ENCODE measurements at places on chromosomes 13 and 19.

- DNase-seq, result no peak
Observed at GRCh38 chr19:38653028-38653571, 5.7 kb downstream of the ACTN4 start.

- no peak for DNase-seq
Observed at GRCh38 chr19:38877781-38878574, at the start of gene RINL. TSS of gene RINL (minus strand) at chr19:38878275. CDS start at chr19:38876742, 1,533 bp downstream.

GRCh38 chr13:40609972-40610726 lies 56.3 kb downstream of the FOXO1 start:
- DNase-seq, result peak; percentile 56

GRCh38 chr13:49369866-49370265 lies 74.0 kb downstream of the CAB39L start:
- DNase-seq, result no peak

DNA sequence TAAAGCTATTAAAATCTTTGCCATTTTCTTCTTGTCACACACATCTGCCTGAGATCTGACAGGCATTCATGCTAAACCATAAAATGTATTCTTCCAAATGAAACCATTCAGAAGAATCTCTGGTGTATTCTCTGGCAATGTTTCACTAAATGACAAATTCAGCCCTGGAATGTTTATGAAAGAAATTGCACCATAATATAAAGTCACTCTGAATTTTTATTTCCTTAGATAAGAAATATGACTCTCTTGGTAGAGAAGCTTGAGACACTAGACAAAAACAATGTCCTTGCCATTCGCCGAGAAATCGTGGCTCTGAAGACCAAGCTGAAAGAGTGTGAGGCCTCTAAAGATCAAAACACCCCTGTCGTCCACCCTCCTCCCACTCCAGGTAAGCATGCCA lies 14.3 kb downstream of the OLFM4 start:
- DNase-seq, result no peak

GRCh38 chr19:45897261-45897812 lies 5.1 kb downstream of the MYPOP start:
- DNase-seq, result no peak

- no peak for DNase-seq
Observed at GRCh38 chr13:39897636-39898035, 242.2 kb downstream of the COG6 start.

DNA sequence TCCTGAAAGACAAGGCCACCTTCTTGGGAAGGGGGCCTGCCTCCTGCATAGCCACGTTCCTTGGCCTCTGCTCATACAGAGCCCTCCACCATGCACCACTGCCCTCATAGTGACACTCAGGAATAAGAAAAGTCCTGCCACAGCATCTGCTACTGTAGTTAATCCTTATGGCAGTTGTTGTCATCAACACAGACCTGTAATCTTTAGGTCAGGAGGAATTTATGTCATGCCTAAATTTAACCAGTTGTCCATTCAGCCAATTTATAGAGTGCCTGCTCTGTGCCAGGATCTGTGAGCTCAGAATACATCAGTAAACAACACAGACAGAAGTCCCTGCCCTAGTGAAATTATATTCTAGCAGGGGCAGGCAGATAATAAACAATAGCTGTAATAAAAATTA lies 44.4 kb downstream of the FAM124A start:
- DNase-seq, result no peak

- DNase-seq, result no peak
Observed at GRCh38 chr13:40223585-40223984, 442.9 kb downstream of the FOXO1 start.

- no peak for DNase-seq
Observed at GRCh38 chr13:67106502-67107057, 123.6 kb downstream of the PCDH9 start.

DNA sequence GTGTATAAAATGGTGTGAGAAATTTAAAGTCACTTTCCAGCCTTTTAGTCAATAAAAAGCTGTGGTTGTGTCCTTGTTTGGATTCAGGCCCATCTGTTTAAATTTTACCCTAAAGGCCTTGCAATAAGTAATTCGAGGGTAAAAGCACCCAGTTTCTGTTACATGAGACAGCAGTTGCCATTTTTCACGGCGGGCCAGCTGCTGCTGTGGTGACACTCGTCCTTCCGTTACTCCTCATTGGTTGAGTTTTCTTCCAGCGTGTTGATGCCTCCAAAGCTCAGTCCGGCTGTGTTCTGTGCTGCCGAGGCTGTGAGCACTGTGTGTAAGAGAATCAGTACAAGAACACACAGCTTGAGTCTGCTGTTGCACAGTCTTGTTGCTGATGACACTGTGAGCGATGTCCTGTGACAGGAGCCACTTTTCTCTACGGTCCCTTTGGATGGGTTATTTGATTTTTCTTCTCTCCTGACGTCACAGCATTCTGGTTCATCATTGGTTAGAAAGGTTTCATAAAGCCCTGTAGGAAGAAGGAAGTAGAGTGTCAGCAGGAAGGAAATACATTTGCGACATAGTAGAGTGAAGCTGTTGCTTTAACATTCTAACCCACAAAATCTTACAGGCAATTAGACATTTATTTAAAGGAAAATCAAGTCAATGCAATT lies 602.5 kb upstream of the ARGLU1 start:
- no peak for DNase-seq

- DNase-seq, result no peak
Observed at GRCh38 chr13:31029102-31029501, 96.6 kb downstream of the TEX26 start.

- no peak for DNase-seq
Observed at GRCh38 chr13:101157261-101157660, 259.0 kb downstream of the NALCN start.

DNA sequence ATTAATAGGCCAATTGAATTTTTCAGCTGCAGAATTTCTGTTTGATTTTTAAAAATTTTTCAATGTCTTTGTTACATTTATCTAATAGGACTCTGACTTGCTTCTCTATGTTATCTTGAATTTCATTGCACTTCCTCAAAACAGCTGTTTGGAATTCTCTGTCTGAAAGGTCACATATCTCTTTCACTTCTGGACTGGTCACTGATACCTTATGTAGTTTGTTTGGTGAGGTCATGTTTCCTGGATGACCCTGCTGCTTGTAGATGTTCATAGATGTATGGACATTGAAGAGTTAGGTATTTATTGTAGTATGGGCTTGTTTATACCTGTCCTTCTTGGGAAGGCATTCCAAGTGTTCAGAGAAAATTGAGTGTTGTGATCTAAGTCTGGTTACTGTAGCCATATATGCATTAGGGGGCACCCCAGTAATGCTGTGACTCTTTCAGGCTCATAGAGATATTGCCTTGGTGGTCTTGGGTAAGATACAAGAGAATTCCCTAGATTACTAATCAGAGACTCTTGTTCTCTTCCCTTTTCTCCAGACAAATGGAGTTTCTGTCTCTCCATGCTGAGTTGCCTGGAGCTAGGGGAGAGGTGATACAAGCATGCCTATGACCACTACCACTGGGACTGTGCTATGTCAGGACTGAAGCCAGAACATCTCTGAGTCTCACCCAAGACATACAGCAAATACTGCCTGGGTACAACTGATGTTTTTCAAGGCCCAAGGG lies 27.8 kb downstream of the RFC3 start:
- DNase-seq, result no peak

DNA sequence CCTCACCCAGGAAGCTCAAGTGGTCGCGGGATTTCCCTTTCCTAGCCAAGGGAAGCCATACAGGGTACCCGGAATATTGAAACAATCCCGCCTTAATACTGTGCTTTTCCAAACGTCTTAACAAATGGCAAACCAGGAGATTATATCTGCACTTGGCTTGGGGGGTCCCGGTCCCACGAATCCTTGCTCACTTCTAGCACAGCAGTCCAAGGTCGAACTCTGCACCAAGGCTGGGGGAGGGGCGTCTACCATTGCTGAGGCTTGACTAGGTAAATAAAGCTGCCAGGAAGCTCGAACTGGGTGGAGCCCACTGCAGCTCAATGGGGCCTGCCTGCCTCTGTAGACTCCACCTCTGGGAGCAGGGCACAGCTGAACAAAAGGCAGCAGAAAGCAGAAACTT lies 1644.8 kb downstream of the PCDH9 start:
- DNase-seq, result no peak

GRCh38 chr19:45160870-45161737 lies at the start of gene NKPD1:
TSS of gene NKPD1 (minus strand) at chr19:45160982. CDS start at chr19:45160150, 832 bp downstream.
- DNase-seq, result no peak

- no peak for DNase-seq
Observed at GRCh38 chr13:33052506-33053280, 36.5 kb downstream of the KL start.

DNA sequence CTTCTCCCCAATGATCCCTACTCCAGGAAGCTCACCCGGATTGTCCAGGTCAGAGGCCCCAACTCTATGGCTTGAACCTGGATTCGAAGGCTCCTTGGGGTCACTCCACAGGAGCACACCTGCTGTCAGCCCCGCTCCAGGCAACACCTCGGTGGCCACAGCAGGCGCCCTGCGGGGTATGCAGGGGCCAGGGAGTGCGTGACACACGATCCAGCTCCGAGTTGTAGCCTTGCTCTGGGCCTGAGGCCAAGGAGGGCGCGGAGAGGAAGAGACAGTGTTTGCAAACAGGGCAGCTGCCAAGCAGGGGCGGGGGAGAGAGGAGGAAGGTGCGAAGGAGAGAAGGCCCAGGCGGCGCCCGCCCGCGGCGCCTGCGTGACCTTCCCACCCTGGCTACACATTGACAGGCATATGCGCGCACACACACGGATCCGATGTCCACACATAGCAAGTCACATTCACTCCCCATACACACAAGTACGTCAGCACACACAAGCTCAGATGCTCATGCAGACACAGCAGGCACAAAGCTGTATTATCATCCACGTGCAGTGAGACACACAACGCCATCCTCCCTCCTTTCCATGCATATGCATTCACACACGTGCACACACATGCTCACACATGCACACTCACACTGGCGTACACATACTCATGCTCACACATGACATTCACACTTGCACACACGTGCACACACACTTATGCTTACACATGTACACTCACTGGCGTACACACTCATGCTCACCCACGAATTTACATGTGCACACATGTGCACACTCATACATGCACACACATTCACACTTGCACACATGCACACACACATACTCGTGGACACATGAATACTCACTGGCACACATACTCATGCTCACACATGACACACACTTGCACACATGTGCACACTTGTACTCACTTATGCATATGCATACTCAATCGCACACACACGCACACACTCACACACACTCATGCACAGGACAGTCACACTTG lies 10.4 kb downstream of the SBK2 start:
- no peak for DNase-seq

GRCh38 chr19:17406046-17406886 lies 836 bp upstream of the BST2 start:
- DNase-seq, result no peak

DNA sequence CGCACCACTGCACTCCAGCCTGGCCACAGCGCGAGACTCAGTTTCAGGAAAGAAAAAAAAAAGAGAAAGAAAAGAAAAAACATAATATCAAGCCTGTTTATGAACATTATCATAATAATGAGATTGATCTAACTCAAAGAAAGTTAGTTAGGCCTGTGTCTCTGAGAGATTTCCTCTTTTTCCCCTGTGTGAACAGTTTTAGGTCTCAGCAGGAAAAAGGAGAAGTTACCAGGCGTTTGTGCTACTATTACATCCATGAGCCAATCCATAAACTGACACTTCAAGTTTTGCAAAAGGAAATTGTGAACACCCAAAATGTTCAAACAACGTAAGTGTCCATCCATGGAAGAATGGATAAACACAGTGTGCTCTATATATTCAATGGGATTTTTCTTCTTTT lies 3.8 kb downstream of the TARM1 start:
- DNase-seq, result no peak

- DNase-seq, result no peak
Observed at GRCh38 chr19:10977742-10978092, 16.9 kb downstream of the SMARCA4 start.

DNA sequence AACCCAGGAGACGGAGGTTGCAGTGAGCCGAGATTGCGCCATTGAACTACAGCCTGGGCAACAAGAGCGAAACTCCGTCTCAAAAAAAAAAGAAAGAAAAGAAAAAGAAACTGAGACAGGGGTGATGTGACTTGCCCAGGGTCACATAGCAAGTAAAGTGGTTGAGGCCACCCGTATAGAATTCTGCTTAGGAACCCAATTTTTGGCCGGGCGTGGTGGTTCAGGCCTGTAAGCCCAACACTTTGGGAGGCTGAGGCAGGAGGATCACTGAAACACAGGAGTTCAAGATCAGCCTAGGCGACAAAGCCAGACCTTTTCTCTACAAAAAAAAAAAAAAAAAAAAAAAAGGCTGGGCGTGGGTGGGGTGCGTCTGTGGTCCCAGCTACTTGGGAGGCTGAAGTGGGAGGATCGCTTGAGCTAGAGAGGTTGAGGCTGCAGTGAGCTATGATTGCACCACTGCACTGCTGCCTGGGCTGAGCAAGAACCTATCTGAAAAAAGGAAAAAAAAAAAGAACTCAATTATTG lies 1.3 kb downstream of the SNRPA start:
- DNase-seq, result no peak

GRCh38 chr19:16527971-16528521 lies 14.2 kb downstream of the CHERP start:
- no peak for DNase-seq

DNA sequence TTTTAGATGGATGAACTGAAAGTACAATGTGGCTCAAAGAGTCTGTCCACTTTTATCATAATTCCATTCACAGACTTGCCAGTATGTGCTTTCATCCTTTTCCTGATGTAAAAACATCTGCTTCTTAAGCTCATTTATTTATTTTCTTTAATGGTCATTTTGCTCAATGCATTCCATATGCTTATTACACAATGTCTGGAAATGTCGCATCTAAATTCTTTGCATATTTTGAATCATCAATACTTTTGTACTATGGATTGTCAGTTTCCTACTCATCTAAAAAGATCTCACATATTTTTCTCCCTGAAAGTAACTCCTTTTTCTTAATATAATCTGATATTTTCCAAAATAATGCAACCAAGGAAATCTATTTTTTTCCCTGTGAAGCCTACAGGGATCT lies 1315.8 kb downstream of the EFNB2 start:
- DNase-seq, result no peak

DNA sequence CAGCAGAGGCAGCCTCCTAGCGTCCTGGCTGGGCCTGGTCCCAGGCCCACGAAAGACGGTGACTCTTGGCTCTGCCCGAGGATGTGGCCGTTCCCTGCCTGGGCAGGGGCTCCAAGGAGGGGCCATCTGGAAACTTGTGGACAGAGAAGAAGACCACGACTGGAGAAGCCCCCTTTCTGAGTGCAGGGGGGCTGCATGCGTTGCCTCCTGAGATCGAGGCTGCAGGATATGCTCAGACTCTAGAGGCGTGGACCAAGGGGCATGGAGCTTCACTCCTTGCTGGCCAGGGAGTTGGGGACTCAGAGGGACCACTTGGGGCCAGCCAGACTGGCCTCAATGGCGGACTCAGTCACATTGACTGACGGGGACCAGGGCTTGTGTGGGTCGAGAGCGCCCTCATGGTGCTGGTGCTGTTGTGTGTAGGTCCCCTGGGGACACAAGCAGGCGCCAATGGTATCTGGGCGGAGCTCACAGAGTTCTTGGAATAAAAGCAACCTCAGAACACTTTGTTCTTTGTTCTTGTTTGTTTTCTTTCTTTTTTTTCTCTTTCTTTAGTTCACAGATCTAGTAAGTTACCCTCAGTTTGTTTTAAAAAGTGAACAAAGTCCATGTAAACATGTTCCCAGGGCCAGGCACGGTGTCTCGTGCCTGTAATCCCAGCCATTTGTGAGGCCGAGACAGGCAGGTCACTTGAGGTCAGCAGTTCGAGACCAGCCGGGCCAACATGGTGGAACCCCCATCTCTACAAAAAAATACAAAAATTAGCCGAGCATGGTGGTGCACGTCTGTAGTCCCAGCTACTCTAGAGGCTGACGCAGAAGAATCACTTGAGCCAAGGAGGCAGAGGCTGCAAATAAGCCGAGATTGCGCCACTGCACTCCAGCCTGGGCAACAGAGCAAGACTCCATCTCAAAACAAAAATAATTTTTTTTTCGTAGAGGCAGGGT lies 10.2 kb downstream of the ANGPTL4 start:
- no peak for DNase-seq
